ENCODE measurements at places on chromosomes 16 and 17.

- DNase-seq = no peak
Measured at GRCh38 chr16:12330946-12331345, 354.4 kb downstream of the SNX29 start.

GRCh38 chr16:22782314-22782713, 31.6 kb upstream of the HS3ST2 start:
- DNase-seq = no peak

DNA sequence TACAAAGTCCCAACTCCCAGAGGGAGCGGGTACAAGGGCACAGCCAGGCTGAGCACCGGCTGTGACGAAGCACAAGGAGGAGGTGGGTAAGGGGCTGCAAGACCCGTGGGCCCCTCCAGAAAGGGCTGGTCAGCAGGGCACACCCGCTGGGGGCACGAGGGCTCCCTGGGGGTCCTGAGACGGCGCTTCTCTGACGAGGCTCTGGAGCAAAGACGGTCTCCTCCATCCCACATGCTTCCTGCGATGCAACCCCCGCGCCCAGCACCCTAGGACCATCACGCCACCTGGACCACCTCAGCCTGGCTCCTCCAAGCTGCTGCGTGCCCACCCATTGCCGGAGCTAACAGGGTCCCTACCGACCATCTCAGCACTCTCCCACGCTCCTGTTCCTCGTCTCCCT, 8.7 kb downstream of the CCDC57 start:
- no peak for DNase-seq

DNA sequence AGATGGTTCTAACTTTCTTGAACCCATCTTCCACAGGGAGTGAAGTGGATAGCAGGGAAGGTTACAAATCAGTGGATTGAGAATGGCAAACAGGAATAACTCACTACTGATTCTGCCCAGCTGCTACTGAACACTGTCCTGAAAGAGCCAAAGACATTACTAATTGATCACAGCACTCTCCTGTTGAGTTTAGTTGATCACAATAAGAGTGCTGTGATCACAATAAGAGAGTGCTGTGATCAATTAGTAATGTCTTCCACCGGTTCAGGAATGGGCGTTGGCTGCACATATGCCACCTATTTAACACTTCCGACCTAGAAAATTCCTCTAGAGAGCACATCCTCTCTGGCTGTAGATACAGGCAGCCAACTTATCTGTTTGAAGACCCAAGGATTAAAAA, 11.4 kb downstream of the CFAP97D1 start:
- DNase-seq = no peak

- DNase-seq = no peak
Measured at GRCh38 chr17:69423450-69423849, 9.0 kb downstream of the MAP2K6 start.

GRCh38 chr17:44977065-44977464, 9.0 kb upstream of the C1QL1 start:
- DNase-seq = no peak

- no peak for DNase-seq
Measured at GRCh38 chr17:62648956-62649294, 21.5 kb downstream of the MRC2 start.

- DNase-seq = no peak
Measured at GRCh38 chr17:44848961-44849489, 1.3 kb downstream of the HIGD1B start.

DNA sequence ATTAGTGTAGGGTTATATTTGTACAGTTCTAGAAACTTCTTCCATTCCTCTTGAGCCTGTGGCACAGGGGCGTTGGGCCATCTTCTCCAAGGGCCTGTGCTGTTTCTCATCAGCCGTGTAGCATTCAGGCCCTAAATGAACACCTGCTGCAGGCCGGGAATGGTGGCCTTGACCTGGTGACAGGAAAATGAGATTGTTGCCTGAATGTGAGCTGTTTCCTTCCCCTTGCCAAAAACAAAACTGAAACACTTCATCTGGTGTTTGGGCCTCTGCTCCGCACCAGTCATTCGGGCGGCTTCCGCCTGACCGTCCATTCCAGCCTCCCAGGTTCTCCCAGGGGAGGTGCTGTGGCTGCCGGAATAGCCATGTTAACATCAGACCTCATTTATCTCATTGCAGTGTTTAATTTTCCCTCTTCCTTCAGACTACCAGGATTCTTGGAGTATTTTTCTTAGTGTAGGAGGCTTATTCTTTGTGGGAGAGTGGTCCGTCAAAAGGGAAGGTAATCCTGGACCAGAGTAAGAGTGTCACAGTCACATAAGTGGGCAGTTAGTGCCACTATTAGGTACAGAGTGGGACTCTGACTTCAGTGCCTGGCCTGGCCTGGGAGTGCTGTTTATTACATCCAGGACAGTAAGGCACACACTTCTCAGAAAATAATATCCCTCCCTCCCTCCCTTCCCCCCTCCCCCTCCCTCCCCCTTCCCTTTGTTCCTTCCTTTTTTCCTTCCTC, 61.9 kb downstream of the WWP2 start:
- DNase-seq = peak; percentile 55

DNA sequence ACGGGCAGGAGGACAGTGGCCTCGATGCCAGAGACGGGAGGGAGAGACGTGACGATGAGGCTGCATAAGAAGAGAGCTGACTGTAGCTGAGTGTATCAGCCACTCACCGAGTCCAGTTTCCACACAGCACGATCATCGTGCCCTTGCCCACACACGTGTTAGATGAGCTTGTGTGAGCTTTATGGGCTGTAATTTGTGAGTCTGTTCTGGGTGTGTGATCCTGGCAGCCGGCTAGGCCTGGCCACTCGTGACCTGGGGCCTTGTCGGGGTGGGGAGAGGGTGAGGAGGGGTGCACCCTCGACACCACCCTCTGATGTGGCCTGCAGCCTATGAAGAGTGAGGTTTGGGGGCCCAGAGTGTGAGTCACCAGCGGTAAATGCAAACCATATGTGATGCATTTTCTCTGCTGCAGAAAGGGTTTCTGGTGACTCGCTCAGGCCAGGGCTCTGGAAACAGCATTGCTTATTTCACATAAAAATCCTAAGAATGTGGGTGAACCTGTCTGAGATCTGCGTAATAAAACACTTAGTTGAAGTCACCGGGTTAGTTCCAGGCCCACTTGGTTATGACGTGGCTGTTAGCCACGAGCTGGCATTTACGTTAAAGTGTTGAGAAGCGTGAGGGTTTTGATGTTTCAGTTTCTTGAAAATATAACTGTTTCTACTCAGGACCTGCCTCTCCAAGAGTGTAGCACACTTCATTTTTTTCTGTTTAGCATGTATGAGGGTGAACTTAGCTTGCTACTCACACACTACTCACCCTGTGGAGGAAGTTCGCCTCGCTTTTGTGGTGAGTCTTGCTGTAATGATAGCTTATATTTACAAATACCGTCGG, 4.2 kb downstream of the METRNL start:
- no peak for DNase-seq

DNA sequence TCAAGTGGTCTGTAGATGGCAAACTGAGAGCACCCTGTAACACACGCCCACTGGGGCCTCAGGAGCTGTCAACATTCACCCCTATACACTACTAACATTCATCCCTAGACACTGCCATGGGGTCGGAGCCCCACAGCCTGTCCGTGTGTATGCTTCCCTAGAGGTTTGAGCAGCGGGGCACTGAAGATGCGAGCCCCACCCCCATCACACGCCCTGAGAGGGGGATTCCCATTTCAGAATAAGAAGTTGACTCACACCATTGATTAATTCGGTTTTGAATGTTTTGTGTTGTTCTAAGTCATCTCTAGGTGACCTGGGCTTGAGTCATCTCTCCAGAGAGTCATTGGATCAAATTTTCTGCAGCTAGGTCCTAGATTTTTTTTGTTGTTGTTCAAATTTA, 37.3 kb upstream of the MMD start:
- no peak for DNase-seq

- no peak for DNase-seq
Measured at GRCh38 chr16:83482545-83483162, 325.1 kb upstream of the HSBP1 start.

- DNase-seq = no peak
Measured at GRCh38 chr16:17467923-17468540, 2.7 kb downstream of the XYLT1 start.

- DNase-seq = no peak
Measured at GRCh38 chr17:70028397-70028796, 46.6 kb upstream of the KCNJ16 start.

- DNase-seq = no peak
Measured at GRCh38 chr16:55678161-55678821, 22.5 kb downstream of the SLC6A2 start.

GRCh38 chr16:85113913-85114312, 1.6 kb upstream of the CIBAR2 start:
- no peak for DNase-seq

DNA sequence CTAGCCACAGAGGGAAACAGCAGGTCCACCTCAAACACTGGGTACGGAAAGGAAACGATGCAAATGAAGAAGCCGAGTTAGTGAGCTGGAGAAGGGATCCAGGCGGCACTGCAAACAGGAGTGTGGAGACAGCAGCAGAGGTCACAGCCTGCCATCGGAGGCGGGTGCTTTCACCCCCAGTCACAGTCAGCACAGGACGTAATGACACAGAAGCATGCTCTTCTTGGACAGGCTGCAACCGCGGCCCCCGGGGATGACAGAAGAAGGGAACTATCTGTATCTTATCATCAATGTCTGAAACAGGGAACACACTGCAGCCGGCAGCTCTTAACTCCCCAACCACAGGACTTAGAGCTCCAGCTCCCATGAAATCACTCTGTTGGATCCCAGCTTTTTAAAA, 16.1 kb upstream of the SLC38A8 start:
- DNase-seq = no peak

GRCh38 chr17:43574896-43575525, 28.9 kb upstream of the ETV4 start:
- DNase-seq = no peak

DNA sequence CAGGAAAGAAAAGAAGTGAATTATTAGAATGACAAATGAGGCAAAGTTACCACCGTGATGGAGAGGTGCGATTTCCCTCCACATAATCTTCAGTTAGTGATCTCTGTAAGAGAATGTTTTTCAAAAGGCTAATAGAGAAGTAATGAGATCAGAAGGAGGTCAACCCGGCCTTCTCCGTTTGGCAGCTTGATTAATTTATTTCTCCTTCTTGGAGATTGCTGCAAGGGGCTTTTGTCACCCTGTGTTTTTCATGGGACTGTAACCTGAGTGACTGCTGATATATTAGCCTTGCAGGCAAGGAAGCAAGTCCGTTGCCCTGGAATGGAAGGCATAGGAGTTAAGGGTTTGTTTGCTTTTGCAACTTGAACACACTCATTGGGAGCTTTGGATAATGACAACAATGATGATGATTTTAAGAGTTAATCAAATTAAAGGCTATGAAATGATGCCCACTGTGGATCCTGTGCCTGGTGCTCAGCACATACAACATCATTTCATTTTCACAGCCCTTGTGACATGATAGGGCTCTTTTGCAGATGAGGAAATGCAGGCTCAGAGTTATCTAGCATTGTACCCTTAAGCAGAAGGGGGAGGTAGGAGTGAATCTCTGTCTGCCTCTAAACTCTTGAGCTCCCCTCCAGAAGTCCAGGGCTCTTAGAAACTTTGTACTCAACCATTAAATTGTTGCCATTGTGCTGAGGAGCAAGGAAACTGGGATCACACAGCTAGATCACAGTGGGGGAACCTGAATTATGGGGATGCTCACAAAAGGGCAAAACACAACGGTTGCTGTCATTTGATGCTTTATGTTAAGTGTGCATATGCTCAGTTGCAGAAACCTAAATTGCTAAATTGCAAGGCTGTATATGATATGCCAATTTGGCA, 226.3 kb downstream of the WWOX start:
- no peak for DNase-seq

- DNase-seq = no peak
Measured at GRCh38 chr16:85286066-85286831, 174.0 kb upstream of the CIBAR2 start.

DNA sequence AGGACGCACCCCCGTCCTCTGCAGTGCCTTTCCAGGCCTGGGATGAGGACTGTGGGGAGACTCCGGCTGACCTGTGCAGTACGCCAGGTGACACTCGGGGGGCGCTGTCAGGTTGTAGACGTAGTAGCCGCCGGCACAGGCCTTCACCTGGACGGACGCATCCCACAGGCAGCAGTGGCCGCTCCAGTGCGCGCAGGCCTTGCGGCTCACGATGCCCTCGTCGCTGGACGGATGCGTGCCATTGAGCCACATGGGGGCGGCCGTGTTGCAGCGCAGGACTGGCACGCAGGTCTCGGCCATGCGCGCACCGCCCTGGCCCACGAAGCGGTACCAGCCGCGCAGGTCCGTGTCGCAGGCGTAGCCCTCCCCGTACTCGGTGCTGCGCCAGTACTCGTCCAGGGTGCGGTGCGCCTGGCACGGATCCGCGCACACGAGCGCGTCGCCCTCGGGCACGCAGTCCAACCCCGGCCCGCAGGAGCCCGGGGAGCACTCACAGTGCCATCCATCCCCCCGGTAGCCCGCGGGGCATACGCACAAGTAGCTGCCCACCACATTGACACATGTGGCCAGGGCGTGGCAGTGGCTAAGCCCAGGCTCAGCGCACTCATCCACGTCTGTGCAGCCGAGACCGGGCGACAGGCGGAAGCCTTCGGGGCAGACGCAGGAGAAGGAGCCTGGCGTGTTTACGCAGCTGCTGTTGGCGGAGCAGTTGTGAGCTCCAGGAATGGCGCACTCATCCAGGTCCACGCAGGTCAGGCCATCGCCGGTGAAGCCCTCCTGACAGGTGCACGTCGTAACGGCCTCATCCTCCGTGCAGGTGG, 3.9 kb downstream of the UMOD start:
- DNase-seq = peak; percentile 10

DNA sequence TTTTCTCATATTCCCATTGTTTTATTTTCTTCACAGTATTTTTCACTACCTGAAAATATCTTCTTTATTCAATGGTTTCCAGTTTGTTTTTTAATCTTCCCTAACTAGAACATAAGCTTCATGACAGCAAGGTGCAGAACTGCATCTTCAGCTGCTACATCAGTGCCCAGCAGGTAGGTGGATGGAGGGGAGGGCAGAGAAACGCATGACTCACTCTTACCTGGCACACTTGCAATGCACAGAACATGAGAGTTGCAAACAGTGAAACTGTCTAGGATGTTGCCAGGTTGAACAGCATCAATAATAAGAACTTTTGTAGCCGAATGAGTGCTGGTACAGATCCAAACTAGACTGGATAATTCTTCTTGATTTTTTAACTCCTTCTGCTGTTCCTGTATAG, 127.1 kb downstream of the SPAG9 start:
- DNase-seq = no peak

DNA sequence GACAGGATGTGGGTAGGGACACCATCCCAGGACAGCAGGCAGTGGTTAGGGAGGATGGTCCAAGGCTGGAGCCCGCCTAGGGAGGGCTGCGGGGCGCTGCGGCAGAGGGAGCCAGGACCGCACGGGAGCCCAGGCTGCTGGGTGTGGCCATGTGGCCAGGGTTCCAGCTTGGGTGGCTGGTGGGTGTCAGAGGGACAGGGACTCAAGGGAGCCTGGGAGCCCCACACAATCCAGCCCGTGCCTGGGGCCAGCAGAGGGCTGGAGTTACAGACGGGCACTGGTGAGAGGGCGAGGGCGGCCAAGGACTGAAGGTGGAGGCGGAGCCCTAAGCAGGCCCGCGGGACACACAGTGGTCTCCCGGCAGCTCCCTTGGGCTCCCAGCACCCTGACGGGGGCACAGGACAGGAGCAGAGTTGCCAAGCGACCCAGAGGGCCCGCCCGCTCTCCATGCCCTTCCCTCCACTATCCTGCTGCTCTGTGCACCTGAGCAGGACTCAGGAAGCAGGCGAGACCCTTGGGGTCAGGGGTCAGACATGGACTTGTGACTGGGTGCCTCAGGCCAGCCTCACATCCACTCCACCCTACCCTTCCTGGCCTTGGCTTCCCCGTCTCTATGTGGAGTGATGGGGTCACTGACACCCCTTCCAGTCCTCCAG, 7.1 kb downstream of the MRPL28 start:
- no peak for DNase-seq
